ENCODE measurements at places on chromosomes 16 and 17.
A peak's percentile ranks its signal among the peaks of the same experiment; 100 is the strongest.

DNA sequence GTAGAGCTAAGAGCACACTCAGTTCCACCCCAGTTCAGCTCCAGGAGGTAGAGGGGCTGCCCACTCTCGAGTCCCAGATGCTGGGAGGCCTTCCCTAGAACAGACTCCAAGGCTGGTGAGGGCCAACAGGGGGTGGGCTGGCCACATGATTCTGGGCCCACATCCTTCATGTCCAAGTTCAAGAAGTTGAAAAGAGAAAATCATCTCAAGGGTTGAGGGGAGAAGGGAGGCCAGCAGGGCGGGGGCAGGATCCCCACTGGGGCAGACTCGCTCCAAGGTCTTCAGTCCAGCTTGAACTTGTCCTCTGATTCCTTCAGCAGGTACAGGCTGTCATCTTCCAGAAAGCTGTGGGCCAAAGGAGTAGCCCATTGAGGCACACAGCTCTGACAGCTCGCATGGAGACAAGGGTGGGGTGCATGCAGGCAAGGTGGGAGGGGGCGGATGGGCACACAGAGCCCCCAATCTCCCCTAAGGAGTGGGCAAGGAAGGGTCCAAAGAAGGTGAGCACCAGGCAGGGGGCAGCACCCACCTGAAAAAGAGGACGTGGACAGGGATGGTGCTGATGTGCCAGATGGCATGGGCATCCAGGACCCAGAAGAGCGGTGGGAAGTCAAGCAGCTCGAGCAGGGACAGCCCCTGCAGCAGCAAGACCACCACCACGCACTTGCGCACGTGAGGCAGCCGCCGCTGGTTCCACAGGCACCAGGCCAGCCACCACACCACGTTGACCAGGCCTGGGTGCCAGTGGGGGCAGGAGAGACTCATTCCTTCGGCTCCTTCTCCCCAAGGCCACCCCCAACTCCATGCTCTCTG lies 4.5 kb downstream of the PNMT start:
- DNase-seq, result no peak

- DNase-seq, result no peak
These were observed 59.8 kb downstream of the ANKFN1 start for GRCh38 chr17:56213031-56213430.

- peak; percentile 76 for DNase-seq
These were observed 44.0 kb upstream of the CAPN15 start for GRCh38 chr16:483341-484075.

- no peak for DNase-seq
These were observed 29.9 kb upstream of the NUDT16L1 start for GRCh38 chr16:4663465-4663776.

DNA sequence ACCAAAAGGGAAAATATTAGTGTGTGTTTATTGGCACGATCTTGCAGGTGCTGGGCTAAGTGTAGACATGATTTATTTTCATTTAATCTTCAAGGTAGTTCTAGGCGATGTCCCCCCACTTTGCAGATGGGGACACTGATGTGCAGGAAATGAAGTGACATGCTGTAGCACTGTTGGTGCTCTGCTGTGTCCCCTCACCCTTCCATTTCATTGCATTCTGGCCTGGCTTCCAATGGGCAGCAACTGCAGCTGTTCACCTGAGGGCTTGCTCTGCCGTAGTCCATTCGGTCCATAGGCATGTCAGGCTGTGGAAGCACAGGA lies 123.9 kb downstream of the PRKCB start:
- DNase-seq, result no peak

DNA sequence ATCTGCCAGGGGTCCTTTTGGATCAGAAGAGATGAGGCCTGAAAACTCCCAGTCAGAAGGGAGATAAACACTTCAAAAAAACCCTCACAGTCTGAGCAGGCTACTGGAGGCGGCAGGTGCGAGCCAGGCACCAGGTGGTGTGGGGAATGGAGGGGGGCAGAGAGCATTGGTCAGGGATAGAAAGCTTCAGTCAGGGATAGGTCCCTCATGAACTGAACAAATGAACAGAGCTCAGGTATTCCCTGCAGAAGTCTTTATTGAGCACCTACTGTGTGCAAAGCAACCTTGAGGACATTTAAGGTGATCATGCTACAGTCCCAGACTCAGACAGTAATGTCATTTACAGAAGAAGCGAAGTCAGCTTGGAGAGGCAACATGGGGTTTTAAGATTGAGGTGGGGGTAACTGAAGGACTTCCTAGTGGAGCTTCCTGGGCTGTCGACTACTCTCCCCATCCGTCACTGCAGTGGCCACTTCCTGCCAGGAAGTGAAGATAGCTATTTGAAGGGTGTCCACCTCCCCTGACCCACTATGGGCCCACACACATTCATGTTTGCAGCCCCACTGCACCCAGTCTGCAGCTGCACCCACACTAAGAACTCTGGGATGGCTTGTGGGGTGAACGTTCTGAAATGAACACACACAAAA lies 3.2 kb downstream of the KIFC3 start:
- peak; percentile 29 for DNase-seq

GRCh38 chr16:2121853-2122252 lies 13.8 kb downstream of the PKD1 start:
- no peak for DNase-seq

- no peak for DNase-seq
These were observed 22.2 kb downstream of the UNC119 start for GRCh38 chr17:28530250-28530649.

DNA sequence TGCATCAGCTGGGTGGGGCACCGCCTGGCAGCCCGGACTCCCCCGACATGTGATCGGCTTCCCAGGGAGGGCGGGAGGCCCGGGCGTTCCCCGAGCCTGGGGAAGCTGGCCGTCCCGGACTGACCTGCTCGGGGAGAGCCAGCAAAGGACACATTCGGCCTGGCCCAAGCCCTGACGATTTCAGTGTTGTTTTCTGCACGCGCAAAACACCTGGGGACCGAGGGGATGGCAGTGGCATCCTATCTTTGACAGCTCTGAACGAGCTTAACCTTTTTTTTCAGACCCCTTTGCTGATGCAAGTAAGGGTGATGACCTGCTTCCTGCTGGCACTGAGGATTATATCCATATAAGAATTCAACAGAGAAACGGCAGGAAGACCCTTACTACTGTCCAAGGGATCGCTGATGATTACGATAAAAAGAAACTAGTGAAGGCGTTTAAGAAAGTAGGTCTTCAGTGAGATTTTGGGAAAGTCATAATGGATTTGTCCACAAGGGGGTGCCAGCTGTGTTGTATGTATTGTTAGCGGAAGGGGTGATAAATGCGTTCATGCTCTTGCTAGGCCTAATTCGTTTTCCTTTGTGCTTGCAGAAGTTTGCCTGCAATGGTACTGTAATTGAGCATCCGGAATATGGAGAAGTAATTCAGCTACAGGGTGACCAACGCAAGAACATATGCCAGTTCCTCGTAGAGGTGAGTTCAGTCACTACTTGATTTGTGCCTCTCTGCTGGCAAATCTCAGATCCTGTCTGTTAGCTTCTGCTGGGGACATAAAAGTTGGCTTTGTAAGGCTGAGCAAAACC lies 1.0 kb downstream of the EIF1 start:
- peak; percentile 58 for DNase-seq

GRCh38 chr16:49932946-49933345 lies 77.0 kb upstream of the ZNF423 start:
- no peak for DNase-seq

DNA sequence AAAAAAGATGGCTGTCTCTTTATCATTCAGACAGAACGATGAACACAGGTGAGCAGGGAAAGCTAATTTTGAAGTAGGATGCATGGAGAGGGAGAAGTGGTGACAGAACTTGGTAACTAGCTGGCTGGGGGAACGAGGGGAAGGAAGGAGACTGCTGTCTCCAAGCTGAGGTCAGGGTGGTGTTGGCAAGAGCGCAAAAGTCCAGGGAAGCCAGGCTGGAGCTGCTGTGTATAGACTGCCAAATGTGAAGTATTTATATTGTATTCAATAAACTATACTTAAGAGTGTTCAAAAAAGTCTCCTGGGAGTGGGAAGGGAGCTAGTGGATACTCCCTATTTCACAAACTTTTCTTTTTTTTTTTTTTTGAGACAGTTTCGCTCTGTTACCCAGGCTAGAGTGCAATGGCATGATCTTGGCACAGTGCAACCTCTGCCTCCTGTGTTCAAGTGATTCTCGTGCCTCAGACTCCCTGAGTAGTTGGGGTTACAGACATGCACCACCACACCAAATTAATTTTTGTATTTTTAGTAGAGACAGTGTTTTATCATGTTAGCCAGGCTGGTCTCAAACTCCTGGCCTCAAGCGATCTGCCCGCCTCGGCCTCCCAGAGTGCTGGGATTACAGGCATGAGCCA lies 8.2 kb downstream of the TMEM106A start:
- DNase-seq, result no peak

DNA sequence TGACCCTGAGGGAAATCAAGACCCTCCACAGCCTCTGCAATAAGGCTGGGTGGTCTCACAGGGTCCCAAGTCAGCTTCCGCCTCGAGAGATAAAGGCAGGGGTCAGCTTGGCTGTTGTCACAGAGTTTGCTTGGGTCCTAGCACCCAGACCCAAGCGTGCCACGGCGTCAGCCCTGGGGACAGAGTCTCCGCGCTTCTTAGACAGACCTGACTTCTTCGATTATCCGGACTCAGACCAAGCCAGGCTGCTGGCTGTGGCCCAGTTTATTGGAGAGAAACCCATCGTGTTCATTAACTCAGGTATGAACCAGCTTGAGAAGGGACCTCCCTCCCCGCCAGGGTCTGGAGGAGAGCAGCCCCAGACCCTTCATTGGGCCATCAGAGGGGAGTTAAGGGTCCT lies 588 bp downstream of the C16orf92 start:
- no peak for DNase-seq

GRCh38 chr17:7579834-7580603 lies 581 bp downstream of the CD68 start:
- DNase-seq, result no peak

DNA sequence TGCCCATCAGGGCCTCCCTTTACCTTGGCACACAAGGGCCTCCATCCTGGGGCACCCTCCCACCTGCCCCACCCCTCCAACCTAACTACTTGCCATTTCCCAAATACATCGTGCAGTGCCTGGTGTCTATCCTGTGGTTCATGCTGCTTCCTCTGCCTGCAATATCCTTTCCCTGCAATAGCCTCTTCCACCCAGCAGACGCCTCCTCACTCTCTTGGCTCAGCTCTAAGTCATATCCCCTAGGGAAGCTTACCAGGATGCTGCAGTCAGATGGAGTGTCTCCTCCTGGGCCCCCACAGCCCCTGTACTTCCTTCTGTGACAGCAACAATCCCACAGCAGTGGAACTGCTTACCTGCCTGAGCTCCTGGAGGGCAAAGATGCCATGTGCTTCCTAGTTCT lies 36.7 kb downstream of the CCDC182 start:
- peak; percentile 88 for DNase-seq

DNA sequence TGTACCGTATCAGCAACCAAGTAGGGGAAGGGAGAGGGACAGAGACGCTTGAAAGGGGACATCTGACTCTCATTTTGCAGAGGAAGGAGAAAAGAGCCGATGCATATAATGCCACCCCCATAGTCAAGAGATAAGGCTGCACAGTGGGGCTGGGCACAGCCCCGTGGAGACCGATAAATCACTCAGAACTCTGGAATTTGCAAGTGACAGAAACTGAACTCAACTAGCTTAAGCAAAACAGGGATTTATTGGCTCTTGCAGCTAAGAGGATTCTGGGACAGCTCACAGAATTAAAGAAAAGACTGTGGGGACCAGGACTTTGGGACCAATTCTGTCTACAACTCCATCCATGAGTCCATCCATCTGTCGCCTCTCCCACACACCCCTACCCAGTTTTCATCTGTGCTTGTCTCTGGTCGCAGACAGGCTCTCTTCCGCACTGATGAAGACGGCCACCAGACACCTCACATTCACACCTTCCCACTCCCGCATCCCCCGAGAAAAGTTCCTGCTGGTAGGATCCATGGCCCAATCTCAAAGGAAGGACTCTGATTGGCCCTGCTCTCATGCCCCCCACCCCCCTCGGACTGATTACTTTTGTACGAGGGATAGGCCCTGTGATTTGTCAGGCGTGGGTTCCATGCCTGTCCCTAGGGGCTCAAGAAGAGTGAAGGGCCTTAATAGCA lies 105.9 kb upstream of the RPL38 start:
- peak; percentile 40 for DNase-seq

GRCh38 chr16:49599704-49600103 lies 226.1 kb downstream of the C16orf78 start:
- DNase-seq, result no peak

Data from D341Med (cell line).